ENCODE measurements at places on chromosomes 4 and X. TPM values are rescaled to one million over a fixed set of nuclear protein-coding genes. Genes with fewer than 3 reads are reported as not detected.

Gene CABS1
- not detected for total RNA-seq

GRCh38 chrX:113384628-113385027 is 544.0 kb upstream of the AMOT start:
- no peaks in the 10 kb centered on the region for H3K36me3 ChIP-seq
- no peak overlapping the region for H3K4me3 ChIP-seq
- no peaks in the 10 kb centered on the region for H3K4me1 ChIP-seq
- no peak for DNase-seq

DNA sequence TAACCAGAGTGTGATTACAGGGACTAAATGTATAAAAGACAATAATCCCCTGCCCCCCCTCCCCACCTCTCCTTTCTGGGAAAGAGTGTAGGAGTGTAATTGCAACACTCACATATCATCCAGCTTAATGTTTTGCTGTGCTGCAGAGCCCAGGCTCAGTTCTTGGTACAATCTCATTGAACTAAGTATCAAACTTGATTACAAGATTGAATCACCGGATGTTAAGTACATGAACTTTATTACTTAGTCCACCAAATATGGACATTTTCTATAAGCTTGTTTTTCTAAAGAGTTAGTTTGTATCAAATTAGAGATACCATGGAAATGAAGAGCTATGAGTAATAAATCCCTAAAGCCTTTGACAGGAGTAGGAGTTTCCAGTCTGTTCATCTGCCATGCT is 559.1 kb downstream of the ZNF674 start:
- H3K36me3 ChIP-seq = no peaks in the 10 kb centered on the region
- H3K4me3 ChIP-seq = no peak overlapping the region
- H3K27ac ChIP-seq = no peak overlapping the region
- DNase-seq = no peak
- H3K4me1 ChIP-seq = no peaks in the 10 kb centered on the region

Gene DCAF4L1
- total RNA-seq = 0.10 TPM

- DNase-seq = no peak
- H3K27me3 ChIP-seq = peaks cover 17% of the 10 kb centered on the region
- H3K4me3 ChIP-seq = no peak overlapping the region
- no peak overlapping the region for H3K27ac ChIP-seq
These were observed 7.7 kb downstream of the FGG start for GRCh38 chr4:154604696-154605200.

Gene ZNF732
- total RNA-seq = not detected

Gene BMP3
- total RNA-seq = not detected

DNA sequence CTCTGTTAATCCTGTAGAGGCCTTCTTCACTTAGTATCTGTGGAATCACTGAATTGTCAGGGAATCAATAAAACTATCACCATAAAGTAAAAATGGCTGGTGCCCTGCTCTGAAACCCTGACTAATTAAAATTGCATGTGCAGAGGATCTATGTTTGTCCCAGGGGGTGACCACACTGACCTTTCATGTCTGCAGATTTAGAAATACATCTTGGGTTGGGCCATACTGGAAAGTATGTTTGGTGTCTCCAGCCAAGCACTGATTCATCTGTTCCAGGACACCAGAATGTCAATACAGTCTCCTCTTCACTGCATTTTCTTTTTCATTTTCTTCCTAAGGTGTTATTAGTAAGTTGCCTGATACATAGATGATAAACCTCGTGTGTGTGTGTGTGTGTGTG is 490.9 kb upstream of the INTU start:
- no peaks in the 10 kb centered on the region for H3K36me3 ChIP-seq
- H3K27me3 ChIP-seq = no peaks in the 10 kb centered on the region
- DNase-seq = no peak
- H3K4me1 ChIP-seq = no peaks in the 10 kb centered on the region

- no peak overlapping the region for H3K27ac ChIP-seq
- H3K27me3 ChIP-seq = peaks cover 14% of the 10 kb centered on the region
- DNase-seq = peak; percentile 43
- H3K4me1 ChIP-seq = no peaks in the 10 kb centered on the region
These were observed 76.0 kb downstream of the INTS6L start for GRCh38 chrX:135596495-135596894.

DNA sequence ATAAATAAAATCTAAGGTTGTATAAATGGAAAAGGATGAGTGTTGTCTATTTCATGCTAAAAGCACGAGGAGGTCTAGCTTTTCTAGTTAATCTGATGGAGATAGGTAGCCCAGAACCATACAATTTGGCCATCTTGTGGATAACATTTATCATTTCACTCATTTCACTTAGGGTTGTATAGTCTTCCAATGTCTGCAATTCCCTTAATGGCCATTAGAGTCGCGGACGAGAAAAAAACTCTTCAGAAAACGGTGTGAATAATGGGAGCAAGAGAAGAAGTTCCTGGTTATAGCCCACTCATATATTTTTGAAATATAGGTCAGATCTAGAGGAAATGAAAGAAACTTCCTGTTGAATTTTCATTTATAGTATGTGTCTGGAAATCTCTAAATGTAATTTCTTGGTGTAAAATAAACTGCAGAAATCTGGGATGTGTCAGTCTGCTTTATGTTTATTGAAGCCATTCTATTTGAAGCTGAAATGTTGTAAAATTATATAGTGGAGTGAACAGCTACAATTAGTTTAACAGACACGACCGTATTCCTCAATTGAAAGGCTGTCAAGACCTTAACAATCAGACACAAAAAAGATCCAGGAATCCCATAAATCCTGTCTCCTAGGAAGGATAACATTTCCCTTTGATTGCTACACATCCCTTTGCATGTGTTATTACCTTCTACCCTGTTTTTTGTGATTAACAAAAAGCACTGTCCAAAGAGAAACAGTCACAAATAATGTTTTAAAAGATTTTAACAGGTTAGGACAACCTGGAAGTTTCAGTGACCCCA is 47.7 kb upstream of the MGST2 start:
- no peaks in the 10 kb centered on the region for H3K36me3 ChIP-seq
- H3K27ac ChIP-seq = no peak overlapping the region
- H3K4me1 ChIP-seq = no peaks in the 10 kb centered on the region
- no peak for DNase-seq
- H3K4me3 ChIP-seq = no peak overlapping the region
- peaks cover 5% of the 10 kb centered on the region for H3K27me3 ChIP-seq

GRCh38 chr4:151865744-151866591 is 105.2 kb upstream of the GATB start:
- no peak for DNase-seq
- H3K27me3 ChIP-seq = peaks cover 3% of the 10 kb centered on the region
- no peak overlapping the region for H3K27ac ChIP-seq
- no peaks in the 10 kb centered on the region for H3K36me3 ChIP-seq

DNA sequence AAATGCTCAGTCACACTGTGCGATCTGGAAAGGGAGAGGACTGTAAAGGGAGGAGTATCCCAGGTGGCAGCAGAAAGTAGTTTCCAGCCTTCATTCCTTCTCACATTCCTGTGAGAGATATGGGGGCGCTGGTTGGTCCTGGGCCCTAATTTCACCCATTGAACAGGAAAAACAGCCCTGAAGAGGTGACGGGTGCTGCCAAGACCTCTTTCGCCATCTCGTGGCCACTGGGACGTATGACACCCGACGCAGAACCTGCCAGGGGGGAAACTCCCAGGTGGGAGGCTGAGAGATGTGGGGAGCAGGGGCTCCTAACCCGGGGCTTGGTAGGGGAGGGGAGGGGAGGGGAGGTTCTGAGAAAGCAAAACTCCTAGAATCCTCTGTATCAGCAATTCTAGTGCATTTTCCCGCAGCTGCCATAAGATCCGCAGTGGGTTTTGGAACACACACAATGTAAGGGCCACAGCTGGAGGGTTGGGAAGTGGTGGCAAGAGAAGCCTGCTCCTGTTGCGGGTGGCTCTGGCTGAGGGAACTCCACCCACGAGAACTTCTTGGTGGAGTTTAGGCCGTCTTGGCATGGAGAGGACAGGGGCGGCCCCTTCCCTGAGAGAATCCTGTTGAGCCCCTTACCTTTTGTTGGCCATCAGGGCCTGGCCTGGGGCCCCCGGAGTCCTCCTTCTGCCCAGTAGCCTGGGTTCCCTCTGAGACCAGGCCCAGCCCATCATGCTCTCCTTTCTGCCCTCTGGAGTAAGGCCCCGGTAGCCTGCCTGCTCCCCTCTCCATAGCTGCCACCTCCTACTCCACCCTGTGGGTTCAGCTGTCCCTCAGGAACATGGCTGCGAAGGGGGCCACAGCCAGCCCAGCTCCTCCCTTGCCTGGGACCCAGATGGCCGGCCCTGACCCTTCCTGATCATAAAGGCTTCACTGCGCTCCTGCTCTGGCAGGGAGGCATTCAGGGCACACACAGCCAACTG is 134.1 kb downstream of the OR13H1 start:
- no peak overlapping the region for H3K4me3 ChIP-seq
- H3K4me1 ChIP-seq = no peaks in the 10 kb centered on the region
- peak; percentile 28 for DNase-seq
- H3K27ac ChIP-seq = no peak overlapping the region
- no peaks in the 10 kb centered on the region for H3K36me3 ChIP-seq

Gene PABPC1L2A
- total RNA-seq = not detected

Gene FRMD7
- not detected for total RNA-seq

- DNase-seq = no peak
- no peaks in the 10 kb centered on the region for H3K27me3 ChIP-seq
- no peak overlapping the region for H3K4me3 ChIP-seq
- no peak overlapping the region for H3K27ac ChIP-seq
These were observed 19.9 kb upstream of the PCDH10 start for GRCh38 chr4:133129237-133129636.

Gene SYNPO2
- total RNA-seq = 0.63 TPM

- H3K4me3 ChIP-seq = no peak overlapping the region
- H3K4me1 ChIP-seq = no peaks in the 10 kb centered on the region
- H3K27me3 ChIP-seq = no peaks in the 10 kb centered on the region
- DNase-seq = no peak
These were observed 10.0 kb downstream of the FAM184B start for GRCh38 chr4:17771284-17771908.

- DNase-seq = peak; percentile 51
- peaks cover 17% of the 10 kb centered on the region for H3K4me1 ChIP-seq
- peak overlapping the region; percentile 47 for H3K27ac ChIP-seq
These were observed 147.5 kb downstream of the DLG3 start for GRCh38 chrX:70592091-70592490.

Gene CYSLTR1
- total RNA-seq = 15.7 TPM

DNA sequence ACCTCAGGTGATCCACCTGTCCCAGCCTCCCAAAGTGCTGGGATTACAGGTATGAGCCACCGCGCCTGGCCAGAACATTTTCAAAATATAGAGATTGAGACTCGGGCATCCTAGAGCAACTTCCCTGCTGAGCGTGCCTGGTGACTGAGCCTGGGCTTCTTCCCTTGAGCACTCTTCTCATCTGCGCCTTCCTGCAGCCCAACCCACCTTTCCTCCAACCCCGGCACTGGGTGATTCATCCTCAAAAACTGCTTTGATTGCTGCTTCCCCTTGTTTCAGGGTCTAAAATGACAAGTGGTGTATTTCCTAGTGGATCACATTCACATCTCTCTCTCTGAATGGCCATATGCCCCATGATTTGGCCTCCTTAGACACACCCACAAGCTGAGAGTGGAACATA is 37.8 kb downstream of the PHKA2 start:
- no peak overlapping the region for H3K27ac ChIP-seq
- H3K36me3 ChIP-seq = peaks cover 7% of the 10 kb centered on the region
- no peak overlapping the region for H3K4me3 ChIP-seq
- no peaks in the 10 kb centered on the region for H3K4me1 ChIP-seq

- no peak overlapping the region for H3K4me3 ChIP-seq
- no peak for DNase-seq
- no peaks in the 10 kb centered on the region for H3K36me3 ChIP-seq
- no peak overlapping the region for H3K27ac ChIP-seq
- no peaks in the 10 kb centered on the region for H3K27me3 ChIP-seq
- no peaks in the 10 kb centered on the region for H3K4me1 ChIP-seq
These were observed 61.7 kb upstream of the HAND2 start for GRCh38 chr4:173591760-173592159.

DNA sequence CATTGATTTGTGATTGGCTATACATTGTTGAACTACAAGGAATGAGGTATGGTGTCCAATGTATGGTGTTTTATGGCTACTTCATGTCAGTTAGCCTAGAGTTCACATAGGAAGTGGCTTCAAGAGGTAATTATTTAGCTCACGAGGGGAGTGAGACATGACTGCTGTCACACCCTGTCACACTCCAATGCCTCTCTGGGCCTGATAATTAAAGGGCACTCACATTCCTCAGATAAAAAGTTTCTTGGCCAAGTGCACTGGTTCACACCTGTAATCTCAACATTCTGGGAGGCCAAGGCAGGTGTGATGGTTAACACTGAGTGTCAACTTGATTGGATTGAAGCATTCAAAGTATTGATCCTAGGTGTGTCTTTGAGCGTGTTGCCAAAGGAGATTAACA is 65.0 kb upstream of the DDX60 start:
- H3K4me3 ChIP-seq = no peak overlapping the region
- peaks cover 81% of the 10 kb centered on the region for H3K36me3 ChIP-seq
- no peak overlapping the region for H3K27ac ChIP-seq
- no peak for DNase-seq

GRCh38 chr4:140300271-140300970 is 73.0 kb upstream of the SCOC start:
- no peak overlapping the region for H3K4me3 ChIP-seq
- no peak for DNase-seq
- no peaks in the 10 kb centered on the region for H3K36me3 ChIP-seq
- H3K27ac ChIP-seq = no peak overlapping the region
- H3K27me3 ChIP-seq = peaks cover 9% of the 10 kb centered on the region

Gene ATP2B3
- total RNA-seq = not detected

DNA sequence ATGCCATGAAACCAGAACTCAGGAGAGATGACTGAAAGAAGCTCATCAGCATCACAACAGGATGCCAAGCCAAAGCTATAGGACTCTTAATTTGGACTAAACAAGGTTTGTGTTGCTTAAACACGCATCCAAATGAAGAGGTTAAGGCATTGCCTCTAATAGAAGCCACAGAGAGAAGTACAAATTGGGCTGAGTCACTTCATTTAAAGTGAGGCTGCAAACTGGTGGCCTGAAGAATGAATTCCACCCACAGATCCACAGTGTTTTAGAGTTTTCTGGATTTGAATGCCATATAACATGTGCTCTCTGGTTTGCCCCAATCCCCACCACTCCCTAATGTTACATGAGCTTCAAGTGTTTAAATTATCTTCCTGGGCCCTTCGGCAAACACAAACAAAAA is 103.5 kb downstream of the FIP1L1 start:
- H3K36me3 ChIP-seq = no peaks in the 10 kb centered on the region
- peaks cover 20% of the 10 kb centered on the region for H3K27me3 ChIP-seq
- DNase-seq = no peak
- no peaks in the 10 kb centered on the region for H3K4me1 ChIP-seq
- H3K4me3 ChIP-seq = no peak overlapping the region

- no peak overlapping the region for H3K27ac ChIP-seq
- no peaks in the 10 kb centered on the region for H3K4me1 ChIP-seq
- peaks cover 15% of the 10 kb centered on the region for H3K27me3 ChIP-seq
- no peak for DNase-seq
These were observed 90.0 kb upstream of the EXOC1L start for GRCh38 chr4:55729351-55730279.

Gene RASSF6
- total RNA-seq = 0.05 TPM

- DNase-seq = no peak
- H3K27ac ChIP-seq = no peak overlapping the region
- H3K27me3 ChIP-seq = peaks cover 24% of the 10 kb centered on the region
- no peaks in the 10 kb centered on the region for H3K4me1 ChIP-seq
These were observed 78.1 kb upstream of the DHRSX start for GRCh38 chrX:2578864-2579263.

Data from activated CD4-positive, alpha-beta memory T cell treated with anti-CD3 and anti-CD28 coated beads, Interleukin-2, amount 10 ng/mL, durations not matched to agents 7 days and 5 days (primary cell).